ENCODE measurements at places on chromosomes 7 and 10.

DNA sequence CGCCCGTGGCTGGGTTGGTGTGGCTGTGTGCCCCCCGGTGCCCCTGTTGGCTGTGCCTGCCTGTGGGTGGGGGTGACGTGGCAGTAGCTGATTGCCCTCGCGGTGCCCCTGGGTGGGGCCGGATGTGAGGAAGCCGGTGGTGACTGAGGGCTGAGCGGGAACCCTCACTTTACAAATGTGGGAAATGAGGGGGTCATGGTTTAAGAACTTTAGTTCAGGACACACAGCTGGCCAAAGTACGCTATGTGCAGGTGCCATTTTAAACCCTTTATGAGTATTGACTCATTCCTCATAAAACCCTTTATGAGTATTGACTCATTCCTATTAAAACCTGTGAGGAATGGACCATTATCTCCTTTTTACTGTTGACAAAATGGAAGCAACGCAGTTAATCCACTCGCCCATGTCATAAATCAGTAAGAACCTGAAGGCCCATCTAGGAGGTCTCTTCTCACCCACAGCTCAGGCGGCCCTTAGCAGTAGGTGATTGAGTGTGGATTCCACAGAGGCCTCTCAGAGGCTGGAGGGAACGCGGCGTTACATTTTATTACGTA lies 290.1 kb upstream of the COBL start:
- DNase-seq = no peak

DNA sequence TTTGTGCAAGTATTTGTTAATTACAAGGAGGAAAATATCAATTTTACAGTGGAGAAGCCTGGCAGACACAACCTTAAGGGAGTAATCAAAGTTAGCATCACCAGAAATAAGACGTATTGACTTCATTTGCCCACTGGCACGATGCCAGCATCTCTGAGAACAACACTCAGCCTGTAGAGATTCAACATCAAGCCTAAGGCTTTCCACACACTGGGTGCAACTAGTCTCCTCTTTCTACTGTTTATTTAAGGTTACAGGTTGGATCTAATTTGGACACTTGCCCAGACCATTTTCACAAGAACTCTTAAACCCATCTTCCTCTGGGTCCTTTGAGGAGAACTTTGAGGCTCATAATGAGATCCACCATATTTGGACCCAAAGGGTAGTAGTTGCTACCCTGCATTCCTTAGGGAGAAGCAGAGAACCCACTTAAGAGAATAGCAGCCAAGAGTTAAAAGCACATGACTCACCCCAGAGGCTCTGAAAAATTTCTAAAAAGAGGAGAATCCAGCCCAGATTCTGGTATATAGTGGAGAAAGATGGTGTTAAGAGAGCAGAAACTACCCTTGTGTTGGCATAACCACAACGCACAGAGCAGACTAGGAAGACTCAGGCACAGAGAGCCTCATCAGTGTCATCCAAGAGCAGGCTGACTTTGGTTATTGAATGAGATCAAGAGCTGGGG lies 97.3 kb downstream of the CCDC71L start:
- DNase-seq = no peak

- DNase-seq = no peak
Measured at GRCh38 chr10:4088354-4089066, 303.5 kb upstream of the KLF6 start.

GRCh38 chr10:71842856-71843686 lies 8.0 kb downstream of the PSAP start:
- DNase-seq = no peak

GRCh38 chr7:158407581-158408317 lies 179.9 kb downstream of the PTPRN2 start:
- no peak for DNase-seq

- DNase-seq = no peak
Measured at GRCh38 chr7:113519472-113519871, 399.3 kb downstream of the PPP1R3A start.

DNA sequence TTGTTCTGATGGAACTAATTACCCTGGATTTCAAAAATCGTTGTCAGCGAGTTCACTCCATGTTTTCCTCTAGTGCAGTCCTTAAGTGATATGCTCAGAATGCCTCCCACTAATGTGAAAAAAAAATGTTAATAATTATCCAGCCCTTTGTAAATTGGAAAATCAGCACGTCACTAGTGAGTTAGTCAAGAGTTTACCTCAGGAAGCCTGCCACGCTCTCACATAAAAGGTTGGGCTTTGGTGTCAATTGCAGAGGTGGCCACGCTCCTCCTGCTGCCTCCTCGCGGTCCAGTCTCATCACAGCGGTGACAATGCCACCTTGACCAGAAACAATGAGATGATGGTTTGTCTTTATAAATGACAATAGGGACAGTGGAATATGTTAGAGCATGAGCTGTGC lies 22.5 kb downstream of the UPP1 start:
- DNase-seq = no peak

- no peak for DNase-seq
Measured at GRCh38 chr10:8998751-8999150, 944.3 kb downstream of the GATA3 start.

DNA sequence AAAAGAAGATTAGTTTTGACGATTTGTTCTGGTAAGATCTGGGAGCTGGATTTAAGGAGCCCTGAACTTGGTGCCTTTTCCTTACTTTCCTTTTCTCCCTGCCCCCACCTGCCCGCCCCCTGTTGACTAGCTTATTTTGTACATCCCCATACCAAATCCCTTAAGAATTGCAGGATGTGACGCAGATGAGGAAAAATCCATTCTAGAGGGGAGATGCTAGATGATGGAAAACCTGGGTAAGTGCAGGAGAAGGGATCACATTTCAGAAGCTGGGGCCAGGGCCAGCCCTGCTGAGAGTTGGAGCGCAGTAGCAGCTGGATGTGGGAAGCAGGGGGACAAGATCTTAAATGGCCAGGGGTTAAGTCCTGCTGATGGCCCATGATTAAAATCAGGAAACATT lies 93.9 kb downstream of the CCDC3 start:
- DNase-seq = peak; percentile 27

DNA sequence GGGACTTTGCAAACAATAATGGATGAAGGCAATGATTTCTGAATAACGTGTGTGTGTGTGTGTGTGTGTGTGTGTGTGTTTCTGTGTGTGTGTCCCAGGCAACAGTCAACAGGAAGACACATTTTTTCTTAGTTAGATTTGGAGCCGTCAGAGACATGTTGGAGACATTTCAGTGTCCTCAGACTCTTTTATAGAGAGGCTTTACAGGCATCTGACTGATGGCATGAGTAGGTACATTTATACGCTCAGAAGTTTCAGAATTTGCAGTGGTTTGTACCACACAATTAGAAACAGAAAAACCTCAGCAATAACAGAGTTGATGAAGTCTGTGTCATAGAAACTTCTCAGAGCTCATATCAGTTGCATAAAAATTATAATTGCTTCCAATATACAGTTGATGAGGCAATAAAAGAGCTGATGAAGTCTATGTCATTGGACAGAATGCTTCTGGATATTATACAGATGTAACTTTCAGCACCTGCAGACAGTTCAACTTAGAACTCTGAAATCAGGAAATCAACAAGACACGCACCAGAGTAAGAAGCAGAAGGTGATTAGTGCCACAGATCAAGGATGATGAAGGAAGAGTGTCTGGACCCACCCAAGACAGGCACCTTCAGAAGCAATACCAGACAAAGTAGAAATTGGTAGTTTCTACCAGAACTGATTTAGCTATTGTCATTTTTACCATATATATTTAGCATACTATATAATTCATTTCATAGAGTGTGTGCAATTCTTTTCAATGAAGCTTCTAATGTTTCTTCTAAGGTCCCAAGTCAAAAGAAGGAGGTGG lies 104.5 kb upstream of the LYZL1 start:
- no peak for DNase-seq

DNA sequence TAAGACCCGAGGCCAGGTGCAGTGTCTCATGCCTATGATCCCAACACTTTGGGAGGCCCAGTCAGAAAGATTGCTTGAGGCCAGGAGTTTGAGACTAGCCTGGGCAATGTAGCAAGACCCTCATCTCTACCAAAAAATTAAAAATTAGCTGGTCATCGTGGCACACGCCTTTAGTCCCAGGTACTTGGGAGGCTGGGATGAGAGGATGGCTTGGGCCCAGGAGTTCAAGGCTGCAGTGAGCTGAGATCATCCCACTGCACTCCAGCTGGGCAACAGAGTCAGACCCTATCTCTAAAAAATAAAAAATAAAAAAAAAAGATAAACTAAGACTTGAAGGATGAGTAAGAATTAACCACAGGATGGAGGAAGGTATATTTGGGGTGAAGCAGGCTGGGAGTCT lies 77.9 kb downstream of the JCAD start:
- no peak for DNase-seq
